Hematopoietic multipotent progenitor cell treated with erythropoietin and hydrocortisone succinate and interleukin-3 and kit ligand, for 4 days (in vitro differentiated cells): ENCODE measurements at places on chromosomes 4 and X.
A peak's percentile ranks its signal among the peaks of the same experiment; 100 is the strongest.

DNA sequence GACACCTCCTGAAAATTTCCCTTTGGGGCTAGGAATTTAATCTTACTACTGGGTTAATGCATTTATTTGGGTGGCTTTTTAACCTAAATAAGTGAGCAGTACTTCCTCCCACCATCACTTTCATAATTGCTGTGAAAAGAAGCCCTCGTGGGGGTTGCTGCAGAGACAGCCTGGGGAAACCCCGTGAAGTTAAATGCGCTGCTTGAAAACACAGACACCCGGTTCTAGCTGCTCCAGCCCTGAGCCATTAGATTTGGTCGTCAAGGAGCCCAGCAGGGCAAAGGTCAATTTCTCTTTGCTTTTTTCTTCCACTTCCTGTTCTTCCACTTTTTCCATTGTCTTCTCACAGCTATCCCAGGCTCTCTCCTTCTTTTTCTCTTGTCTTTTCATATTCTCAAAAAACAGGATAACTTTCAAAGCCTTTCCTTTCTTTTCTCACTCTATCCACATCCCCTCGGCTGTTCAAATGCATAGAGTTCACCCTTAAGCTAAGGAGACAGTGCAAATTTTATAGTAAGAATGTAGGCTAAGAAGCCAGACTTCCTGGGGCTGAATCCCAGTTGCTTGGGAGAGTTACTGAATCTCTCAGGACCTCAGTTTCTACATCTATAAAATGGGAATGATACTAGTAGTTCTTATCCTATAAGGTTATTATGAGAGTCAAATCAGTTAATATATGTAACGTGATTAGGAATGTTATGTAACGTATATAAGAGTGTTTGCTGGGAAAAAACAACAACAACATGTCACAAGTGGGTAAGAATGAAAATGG is 91.5 kb upstream of the ZNF827 start:
- DNase-seq: no peak

GRCh38 chr4:150126864-150127203 is 48.6 kb downstream of the DCLK2 start:
- DNase-seq: no peak

DNA sequence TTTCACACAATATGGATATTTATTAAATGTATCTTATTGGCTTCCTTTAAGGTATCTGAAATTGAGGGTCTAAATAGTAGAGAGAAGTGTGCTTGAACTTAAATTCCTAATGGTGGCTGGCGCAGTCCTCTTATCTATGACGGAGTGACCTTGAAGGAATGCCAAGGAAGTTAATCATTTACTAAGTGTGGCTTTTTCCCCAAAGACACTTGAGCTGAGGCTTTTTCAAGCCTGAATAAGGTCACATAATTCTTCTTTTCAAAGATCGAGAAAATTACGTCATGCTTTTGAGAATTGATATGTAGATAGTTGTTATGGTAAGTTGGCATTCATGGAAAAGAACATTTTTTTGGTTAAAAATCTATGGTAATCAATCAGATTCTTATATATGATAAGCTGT is 11.7 kb upstream of the PRPS2 start:
- no peak for DNase-seq

DNA sequence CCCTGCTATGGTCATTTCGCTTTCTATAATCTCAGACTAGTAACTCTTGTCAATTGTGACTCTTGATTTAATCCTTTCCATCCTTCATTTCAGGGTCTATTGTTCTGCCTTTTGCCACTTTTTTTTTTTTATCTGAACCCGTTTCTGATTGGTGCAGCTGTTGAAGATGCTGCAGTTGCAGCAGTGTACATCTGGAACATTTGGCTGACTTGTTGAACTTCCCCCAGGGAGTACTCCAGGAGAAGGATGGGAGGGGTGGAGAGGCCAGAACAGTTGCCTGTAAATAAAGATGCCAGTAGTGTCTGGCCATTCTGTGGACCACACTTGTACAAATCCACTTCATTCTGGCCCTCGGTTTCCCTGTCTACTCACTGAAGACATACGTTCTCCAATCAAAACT is 1.0 kb upstream of the EDA start:
- DNase-seq: no peak

- DNase-seq: peak; percentile 55
These were observed 1.5 kb upstream of the MSMO1 start for GRCh38 chr4:165325732-165326512.

DNA sequence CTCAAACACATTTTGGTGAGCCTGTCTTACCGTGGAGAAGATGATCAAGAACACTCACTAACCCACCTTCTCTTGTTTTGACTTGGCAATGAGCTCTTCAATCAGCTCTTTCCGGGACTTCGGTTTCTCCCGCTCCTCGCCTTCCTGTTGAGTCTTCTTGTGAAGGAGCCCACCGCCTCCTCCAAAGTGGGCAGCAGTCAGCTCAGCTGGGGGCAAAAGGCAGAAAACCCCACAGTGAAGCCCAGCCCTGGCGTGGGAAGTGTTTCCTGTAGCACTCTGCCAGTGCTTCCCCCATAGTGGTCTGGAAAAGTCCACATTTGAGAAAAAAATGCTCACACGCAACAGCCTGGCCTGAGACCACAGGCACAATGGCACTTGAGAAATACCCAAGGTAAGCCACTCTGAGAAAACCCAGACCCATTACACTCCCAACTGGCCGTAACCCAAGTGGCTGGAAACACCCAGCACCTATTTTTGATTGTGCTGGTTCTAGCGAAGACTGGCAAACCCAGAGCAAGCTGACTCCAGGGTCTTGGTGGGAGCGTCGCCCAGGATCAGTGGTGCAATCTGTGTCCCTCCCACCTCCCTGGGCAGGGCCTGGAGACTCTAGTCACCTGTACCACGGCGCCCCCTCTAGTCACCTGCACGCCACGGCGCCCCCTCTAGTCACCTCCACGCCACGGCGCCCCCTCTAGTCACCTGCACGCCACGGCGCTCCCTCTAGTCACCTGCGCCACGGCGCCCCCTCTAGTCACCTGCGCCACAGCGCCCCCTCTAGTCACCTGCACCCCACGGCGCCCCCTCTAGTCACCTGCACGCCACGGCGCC is 8.6 kb downstream of the NOP14 start:
- DNase-seq: peak; percentile 25
